Chondrocyte (in vitro differentiated cells): ENCODE measurements at places on chromosomes 3 and 15. TPM values are rescaled to one million over a fixed set of nuclear protein-coding genes. Genes with fewer than 3 reads are reported as not detected.

DNA sequence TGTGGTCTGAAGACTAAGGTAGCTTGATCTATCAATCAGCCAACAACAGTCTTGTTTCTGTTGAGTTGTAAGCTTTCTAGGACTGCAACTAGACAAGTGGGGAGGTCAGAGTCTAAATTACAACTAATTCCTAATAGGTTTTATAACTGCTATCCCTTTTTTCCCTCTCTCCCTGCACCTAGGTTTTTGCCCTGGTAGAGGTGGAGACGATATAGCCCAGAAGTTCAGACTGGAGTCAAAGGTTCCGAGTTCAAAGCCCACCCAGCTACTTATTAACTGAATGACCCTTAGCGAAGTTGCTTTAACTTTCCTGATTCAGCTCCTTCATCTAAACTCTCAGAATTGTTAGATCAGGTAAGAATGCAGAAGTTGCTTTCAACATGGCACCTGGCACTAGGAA, 100.6 kb downstream of the IGF2BP2 start:
- H3K27me3 ChIP-seq = no peaks in the 10 kb centered on the region
- H3K4me3 ChIP-seq = no peak overlapping the region
- peaks cover 67% of the 10 kb centered on the region for H3K4me1 ChIP-seq
- H3K27ac ChIP-seq = peak overlapping the region; percentile 36
- H3K36me3 ChIP-seq = no peaks in the 10 kb centered on the region

DNA sequence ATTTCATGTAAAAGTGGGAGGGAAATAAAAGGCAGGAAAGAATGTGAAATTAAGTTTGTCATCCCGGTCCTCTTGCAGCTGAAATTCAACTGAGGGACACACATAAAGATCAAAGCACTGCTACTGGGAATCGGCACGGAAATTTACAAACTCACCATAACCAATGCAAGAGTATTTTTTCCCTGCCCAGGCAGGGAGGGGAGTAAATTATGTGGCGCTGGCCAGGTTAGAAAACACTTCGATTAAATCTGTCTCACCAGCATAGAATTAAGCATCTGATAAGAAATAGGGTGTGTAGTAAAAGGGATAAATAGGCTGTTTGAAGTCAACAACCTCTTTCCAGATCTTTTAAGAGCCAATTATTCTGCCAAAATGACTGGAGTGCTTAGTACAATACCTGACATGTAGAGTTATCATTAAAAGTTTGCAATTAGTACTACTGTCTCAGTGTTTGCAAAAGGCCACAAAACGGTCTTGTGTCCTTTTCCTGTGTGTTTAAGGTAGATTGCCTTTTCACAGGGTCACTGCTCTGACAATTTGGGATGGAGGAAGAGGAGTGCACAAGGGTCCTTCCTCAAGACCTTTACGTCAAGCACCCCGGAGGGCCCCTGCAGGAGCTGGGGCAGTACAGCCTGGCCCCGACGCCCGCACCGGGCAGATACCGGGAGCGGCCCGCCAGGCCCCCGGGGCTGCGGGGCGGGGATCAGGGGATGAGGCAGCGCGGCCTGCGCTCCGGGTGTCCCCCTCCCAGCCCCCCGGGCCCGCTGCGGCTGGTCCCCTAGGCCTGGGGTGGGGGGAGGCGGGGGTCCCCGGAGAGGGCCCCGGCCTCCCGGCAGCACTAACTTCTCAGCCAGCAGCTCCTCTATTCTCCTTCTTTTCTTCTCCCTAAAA, 651 bp downstream of the UBA3 start:
- H3K27me3 ChIP-seq = no peaks in the 10 kb centered on the region
- H3K36me3 ChIP-seq = peaks cover 2% of the 10 kb centered on the region
- peak overlapping the region; percentile 78 for H3K4me3 ChIP-seq
- DNase-seq = no peak
- peak overlapping the region; percentile 34 for H3K27ac ChIP-seq

DNA sequence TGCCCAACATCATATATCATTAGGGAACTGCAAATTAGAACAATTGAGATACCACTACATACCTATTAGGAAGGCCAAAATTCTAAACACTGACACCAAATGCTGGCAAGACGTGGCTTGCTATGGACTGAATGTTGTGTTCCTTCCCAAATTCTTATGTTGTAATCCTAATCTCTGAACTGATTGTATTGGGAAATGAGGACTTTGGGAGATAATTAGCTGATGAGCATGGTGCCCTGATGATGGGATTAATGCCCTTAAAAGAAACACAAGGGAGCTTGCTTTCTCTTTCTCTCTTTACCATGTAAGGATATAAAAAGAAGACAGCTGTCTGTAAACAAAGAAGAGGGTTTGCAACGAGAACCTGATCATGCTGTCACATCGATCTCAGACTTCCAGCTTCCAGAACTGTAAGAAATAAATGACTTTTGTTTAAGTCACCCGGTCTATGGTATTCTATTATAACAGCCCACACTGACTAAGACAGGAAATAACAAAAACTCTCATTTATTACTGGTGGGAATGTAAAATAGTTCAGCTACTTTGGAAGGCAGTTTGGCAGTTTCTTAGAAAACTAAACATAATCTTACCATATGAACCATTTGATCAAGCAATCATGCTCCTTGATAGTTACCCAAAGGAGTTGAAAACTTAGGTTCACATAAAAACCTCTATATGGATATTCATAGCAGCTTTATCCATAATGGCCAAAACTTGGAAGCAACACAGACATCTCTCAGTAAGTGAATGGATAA, 458.3 kb upstream of the CBLB start:
- no peaks in the 10 kb centered on the region for H3K36me3 ChIP-seq
- DNase-seq = no peak
- H3K27ac ChIP-seq = peak overlapping the region; percentile 2
- no peaks in the 10 kb centered on the region for H3K27me3 ChIP-seq
- H3K4me3 ChIP-seq = no peak overlapping the region

- no peaks in the 10 kb centered on the region for H3K27me3 ChIP-seq
- no peak overlapping the region for H3K4me3 ChIP-seq
- no peaks in the 10 kb centered on the region for H3K36me3 ChIP-seq
- peaks cover 1% of the 10 kb centered on the region for H3K4me1 ChIP-seq
These were observed 44.5 kb upstream of the RAD51 start for GRCh38 chr15:40650479-40650878.

GRCh38 chr15:48939648-48940047, 24.1 kb downstream of the SHC4 start:
- H3K27me3 ChIP-seq = no peaks in the 10 kb centered on the region
- H3K4me3 ChIP-seq = no peak overlapping the region
- peak overlapping the region; percentile 87 for H3K27ac ChIP-seq
- peaks cover 8% of the 10 kb centered on the region for H3K36me3 ChIP-seq

Gene KLHL6
- total RNA-seq = not detected in 3 replicates

Gene SSR3
- total RNA-seq = 376 to 395 TPM (median 377 TPM) in 3 replicates

Gene CPA3
- not detected in 3 replicates for total RNA-seq

Gene PRC1
- 29.6 to 41.7 TPM (median 32.5 TPM) in 3 replicates for total RNA-seq
